ENCODE measurements at places on chromosomes 2 and 18.

DNA sequence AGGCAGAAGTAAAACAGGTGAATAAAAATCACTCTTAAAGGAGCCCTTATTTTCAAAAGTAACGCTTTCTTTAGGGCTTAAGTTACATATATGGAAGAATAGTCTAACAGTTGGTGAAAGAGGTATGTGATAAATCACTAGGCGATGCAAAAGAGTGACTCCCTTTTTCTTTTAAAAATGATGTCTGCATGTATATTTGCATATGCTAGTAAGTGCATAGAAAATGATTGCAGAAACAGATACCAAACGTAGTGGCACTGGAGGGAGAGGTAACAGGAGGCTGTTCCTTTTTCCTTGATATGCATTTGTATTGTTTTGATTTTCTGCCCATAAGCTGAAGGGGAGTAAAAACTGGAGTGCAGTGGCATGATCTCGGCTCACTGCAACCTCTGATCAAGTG, 158.3 kb downstream of the PRPF40A start:
- DNase-seq = no peak

DNA sequence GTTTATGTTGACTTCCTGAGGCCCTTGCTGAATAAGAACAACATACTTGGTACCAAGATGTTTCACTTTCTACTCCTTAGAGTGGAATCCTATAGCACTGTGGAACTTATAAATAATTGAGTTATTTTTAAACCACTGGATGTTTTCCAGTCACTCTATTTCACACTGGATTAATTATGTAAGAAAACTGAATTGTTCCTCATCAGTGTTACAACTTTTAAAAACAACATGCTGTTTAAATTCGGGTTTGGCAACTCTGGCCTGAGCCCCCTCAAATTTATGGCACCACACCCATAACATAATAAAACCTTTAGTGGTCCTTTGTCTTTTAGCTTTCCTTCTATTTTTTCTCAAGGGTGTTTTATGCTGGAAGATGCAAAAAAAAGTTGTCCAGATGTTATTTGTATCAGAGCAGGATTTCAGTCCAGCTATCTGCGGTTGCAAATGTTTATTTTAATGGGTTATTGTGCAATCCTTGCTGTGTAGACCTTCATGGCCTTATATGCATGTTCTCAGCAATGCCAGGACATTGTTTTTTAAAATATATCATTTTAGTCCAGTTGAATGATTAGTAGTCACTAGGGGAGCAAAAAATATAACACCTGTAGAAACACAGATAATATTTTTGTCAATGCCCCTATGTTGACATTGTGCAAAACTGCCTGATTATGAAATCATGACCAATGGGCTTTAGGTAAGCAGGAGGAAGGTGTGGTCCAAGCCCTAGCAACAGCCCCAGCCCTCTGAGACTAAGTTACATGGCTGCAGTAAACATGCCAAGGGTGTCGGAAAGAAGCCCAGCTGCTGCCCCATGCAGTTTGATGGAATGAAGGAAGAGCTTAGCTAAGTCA, 638.0 kb upstream of the ZEB2 start:
- DNase-seq = no peak

DNA sequence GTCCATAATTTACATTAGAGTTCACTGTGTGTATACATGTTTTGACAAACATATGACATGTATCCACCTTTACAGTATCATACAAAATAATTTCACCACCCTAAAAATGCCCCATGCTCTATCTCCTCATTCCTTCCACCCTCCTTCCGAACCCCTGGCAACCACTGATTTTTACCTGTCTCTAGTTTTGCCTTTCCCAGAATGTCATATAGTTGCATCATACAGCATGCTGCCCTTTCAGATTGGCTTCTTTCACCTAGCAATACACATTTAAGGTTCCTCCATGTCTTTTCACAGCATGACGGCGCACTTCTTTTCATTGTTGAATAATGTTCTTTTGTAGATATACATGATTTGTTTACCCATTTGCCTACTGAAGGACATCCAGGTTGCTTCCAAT, 10.4 kb downstream of the LRPPRC start:
- no peak for DNase-seq

- no peak for DNase-seq
These were observed 121.7 kb downstream of the ZNF516 start for GRCh38 chr18:76373297-76373696.

DNA sequence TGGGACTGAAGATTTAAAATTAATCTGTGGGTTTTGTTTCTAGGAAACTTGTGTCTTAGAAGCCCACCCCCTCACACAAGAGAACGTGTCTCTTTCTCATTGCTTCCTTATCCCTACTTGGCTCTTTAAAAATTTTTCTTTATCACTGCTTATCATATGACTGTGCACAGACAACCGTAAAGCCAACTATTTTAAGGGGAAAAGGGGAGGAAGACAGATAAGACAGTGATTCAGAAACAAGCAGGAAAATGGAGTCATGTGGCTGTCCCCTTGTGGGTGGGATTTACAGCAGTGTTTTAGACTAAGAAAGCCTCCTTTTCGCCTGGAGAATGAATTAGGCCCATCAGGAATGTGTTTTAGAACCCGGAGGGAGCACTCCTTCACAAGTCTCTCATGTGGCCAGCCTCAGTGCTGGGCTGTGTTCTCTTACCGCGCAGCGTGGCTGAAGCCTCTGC, 17.6 kb downstream of the PRKCE start:
- no peak for DNase-seq

GRCh38 chr18:11489266-11489899, 120.0 kb upstream of the SLC35G4 start:
- DNase-seq = no peak

DNA sequence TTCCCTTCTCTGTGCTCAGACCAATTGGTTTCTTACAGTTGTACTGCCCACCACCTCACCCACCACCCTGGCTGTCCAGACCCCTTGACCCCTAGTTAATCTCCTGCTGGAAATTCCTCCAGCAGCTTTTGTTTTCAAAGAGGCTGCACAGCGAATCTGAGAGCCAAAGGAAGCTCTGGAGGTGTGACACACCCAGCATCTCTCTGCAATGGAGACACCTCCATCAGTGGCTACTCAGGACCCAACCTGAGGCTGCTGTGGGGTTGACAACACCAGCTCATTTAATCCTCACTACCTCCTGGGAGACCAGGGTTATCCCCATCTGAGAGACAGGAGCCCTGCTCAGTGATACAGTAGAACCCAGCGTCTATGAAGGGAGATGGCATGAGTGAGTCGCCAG, 86.4 kb downstream of the BIN1 start:
- no peak for DNase-seq

GRCh38 chr2:27822049-27822448, 50.5 kb downstream of the MRPL33 start:
- DNase-seq = no peak

GRCh38 chr2:135150725-135151124, 98.6 kb downstream of the RAB3GAP1 start:
- DNase-seq = no peak

- no peak for DNase-seq
These were observed 81.4 kb upstream of the UNC80 start for GRCh38 chr2:209690029-209690754.

DNA sequence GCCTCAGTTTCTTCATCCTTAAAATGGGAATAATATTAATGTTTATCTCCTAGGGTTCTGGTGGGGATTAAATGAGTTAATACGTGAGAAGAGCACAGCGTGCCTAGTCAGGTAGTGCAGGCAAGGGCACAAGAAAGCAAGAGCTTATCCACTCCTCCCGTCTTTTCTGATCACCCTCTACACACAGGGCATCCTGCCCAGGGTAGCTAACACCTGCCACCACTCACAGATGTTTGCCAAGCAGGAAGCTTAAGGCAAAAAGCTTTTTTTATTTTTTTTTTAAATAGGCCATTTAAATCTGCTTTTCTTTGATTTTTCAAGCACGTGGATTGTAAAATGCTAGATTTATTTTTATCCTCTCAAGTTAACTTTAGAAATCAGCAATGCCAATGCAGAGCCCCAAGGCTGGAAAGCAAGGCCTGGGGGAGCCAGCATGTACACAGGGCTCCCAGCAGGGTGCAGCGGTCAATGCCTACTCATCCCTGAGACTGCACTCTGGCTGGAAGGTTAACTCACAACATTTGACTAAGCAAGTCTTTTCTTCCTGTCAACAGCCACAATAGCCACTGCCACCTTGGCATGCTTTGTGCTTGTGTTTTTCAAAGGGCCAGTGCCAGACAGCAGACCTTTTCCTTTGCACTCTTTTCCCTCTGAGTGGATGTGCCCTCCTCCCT, 86.5 kb upstream of the ACAA2 start:
- DNase-seq = no peak

- no peak for DNase-seq
These were observed 261.2 kb downstream of the SUCLG1 start for GRCh38 chr2:84197901-84198300.

GRCh38 chr18:62928326-62928725, 213.0 kb downstream of the PHLPP1 start:
- no peak for DNase-seq

GRCh38 chr2:232872826-232873225, 2.8 kb downstream of the SNORC start:
- DNase-seq = no peak

GRCh38 chr18:8708670-8709069, 3.3 kb downstream of the MTCL1 start:
- no peak for DNase-seq

DNA sequence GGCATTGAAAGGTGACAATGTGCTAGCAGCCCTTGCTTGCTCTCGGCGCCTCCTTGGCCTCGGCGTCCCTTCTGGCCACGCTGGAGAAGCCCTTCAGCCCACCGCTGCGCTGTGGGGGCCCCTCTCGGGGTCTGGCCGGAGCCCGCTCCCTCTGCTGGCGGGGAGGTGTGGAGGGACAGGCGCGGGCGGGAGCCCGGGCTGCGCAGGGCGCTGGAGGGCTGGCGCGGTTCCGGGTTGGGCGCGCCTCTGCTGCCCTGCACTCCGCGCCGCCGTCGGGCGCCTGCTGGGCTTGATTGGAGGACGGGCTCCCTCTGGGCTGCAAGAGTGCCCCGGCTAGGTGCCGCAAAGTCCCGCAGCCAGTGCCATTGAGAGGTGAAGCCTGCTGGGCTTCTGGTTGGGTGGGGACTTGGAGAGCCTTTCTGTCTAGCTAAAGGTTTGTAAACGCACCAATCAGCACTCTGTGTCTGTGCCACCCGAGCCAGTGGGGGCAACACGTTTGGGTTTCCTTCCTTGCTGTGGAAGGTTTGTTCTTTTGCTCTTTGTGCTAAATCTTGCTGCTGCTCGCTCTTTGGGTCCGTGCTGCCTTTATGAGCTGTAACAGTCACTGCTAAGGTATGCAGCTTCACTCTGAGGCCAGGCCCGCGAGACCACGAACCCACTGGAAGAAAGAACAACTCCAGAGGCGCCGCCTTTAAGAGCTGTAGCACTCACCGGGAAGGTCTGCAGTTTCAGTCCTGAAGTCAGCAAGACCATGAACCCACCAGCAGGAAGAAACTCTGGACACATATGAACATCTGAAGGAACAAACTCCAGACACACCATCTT, 14.8 kb upstream of the IMP4 start:
- no peak for DNase-seq

DNA sequence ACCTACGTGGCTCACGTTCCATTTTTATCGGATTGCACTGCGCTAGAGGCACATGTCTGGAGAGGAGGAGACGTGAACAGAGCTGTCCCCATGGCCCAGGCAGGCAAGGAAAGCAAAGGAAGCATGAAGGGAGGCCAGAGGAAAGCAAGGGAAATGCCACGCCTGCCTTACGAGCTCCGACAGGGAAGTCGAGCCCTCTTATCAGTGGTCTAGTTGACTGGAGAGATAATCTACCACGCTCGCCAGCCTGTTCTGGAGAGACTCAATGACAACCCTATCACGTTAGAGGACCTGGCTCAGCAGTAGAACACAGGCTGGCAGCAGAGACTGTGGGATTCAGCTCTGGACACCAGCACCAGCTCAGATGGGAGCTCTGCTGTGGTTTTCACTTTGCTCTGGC, 202.6 kb upstream of the ID2 start:
- no peak for DNase-seq

GRCh38 chr2:205531072-205531471, 151.2 kb upstream of the NRP2 start:
- DNase-seq = no peak

- no peak for DNase-seq
These were observed 201.2 kb downstream of the NBAS start for GRCh38 chr2:15359716-15360531.

GRCh38 chr2:201854221-201854801, 48.0 kb downstream of the CDK15 start:
- DNase-seq = no peak

GRCh38 chr2:17646081-17646554, 105.6 kb downstream of the VSNL1 start:
- DNase-seq = peak; percentile 22

GRCh38 chr2:85741833-85742455, 11.8 kb upstream of the ATOH8 start:
- DNase-seq = peak; percentile 42

GRCh38 chr2:43184339-43184895, 42.0 kb downstream of the ZFP36L2 start:
- DNase-seq = no peak

DNA sequence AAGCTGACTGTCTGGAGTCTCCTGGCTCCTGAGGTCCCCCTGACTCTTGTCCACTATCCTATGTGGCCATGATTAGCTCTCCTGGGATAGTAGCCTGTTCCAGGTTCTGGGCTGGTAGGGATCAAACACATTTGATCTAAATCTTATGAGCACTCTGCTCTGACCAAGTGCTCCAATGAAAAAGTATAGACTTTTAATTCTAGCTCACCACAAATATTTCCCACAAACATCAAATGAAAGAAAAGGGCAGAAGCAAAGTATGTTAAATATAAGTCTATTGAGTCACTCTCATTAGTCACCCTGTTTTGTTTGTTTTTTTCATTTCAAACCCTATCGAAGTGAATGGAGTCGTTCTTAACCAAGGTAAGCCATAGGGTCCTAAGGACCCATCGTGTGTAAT, 39.7 kb upstream of the NEDD4L start:
- no peak for DNase-seq

DNA sequence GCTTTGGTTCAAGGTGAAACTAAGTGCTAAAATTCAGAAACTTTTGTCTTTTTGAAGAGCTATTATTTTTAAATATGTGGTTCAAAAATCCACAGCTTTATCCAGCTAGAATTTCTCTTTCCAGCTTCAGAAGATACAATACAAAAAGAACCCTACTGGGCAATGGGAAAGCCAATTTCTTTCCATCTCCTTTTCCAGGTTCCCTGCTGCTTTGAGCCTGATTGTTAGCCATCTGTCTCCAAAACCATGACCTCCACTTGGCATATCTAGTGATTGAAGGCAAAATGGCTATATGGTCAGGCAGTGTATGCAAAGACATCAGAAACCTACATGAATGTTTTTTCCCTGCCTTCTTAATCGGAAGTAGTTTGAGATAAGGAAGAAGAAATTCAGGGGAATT, 134.1 kb downstream of the KCNH7 start:
- DNase-seq = no peak

DNA sequence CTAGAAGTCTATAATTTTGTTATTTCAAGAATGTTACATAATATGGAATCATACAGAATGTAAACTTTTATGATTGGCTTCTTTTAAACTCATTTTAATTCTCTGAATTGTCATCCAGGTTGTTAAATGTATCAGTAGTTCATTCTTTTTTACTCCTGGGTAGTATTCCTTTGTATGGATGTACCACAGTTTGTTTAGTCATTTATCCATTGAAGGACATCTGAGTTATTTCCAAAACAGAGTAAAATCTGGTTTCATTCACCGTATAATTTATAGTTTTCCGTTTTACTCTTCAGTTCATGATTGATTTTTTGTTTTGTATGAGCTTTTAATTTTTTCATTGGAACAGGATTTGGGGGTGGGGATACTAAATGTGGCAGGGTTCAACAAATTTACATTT, 132.4 kb downstream of the PMS1 start:
- DNase-seq = no peak

GRCh38 chr2:188399159-188399558, 107.5 kb downstream of the GULP1 start:
- no peak for DNase-seq
